ENCODE measurements at places on chromosomes 1 and 21.

DNA sequence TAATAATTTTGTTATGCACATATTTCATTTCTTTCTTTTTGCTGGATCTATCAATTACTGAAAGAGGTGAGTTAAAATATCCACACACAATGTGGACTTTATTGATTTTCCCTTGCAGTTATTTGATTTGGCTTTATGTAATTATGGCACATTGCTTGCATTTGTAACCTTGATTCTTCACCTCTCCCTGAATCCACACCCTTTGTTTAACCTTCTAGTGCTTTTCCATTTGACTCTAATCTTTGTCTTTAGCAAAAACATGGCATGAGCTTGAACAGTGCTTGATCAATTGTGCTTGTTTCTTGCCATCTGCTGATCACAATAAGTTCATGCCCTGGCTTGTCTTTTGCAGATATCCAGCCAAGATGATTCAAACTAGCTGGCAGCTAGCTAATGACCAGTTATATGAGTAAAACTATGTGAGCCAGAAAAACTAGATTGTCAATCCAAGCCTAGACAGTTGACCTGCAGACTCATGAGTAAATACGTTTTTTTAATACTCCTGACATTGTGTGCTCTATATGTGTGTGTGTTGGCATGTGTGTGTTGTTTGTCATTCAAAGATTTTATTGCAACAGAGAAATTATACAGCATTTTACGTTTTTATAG is 899.2 kb downstream of the NCAM2 start:
- peak; percentile 14 for DNase-seq

- DNase-seq, result no peak
Observed at GRCh38 chr1:46171351-46171750, 3.5 kb upstream of the TSPAN1 start.

DNA sequence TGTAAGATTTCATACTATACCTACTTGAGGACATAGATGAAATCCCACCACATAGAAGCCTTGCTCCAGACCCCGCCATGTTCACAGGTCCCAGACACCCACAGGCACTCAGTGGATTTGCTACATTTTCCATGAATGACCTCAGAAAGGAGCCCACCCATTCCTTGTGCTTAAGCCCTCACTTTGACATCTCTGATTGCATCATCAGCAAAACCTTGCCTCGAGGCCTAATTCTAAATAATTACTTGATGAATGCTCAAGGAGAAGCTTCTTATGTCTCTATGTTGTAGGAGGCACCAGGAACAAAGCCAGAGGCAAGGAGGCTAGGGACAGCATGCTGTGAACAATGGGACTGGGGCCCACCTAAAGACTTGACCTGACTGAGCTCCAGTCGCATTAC is 12.1 kb downstream of the OVGP1 start:
- DNase-seq, result no peak

DNA sequence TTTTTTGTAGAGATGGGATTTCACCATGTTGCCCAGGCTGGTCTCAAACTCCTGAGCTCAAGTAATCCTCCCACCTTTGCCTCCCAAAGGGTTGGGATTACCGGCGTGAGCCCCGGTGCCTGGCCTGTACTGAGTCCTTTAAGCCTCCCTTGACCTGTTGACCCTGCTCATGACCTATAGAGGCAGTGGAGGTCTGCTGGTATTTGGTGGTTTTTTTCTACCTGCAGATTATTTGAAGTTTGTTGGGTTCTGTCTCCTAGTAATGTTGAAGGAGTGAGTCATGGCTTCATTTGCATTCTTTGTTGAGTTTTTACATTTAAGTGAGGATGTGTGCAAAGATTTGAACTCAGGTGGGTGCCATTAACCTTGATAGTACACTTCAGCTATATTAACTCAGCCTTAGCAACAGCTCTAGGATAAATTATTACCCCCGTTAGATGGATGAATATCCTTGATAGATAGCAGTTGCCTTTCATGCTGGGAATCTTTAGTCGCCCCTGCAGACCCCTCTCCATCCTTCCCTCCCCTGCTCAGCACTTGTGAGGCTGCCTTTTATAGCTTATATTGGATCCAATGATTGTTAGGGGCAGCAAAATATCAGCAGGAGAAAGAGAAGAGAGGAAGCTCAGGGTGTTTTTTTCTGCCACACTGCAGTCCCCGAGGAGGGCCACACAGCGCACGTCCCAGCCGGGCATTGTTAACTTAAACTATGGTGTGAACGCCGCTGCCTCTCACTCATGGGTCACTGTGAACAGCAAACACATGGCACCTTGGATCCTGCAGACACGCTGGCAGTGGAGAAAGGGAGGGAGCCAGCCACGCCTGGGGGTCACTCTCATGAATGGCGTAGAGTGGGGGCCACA is 14.9 kb upstream of the NPPB start:
- no peak for DNase-seq

DNA sequence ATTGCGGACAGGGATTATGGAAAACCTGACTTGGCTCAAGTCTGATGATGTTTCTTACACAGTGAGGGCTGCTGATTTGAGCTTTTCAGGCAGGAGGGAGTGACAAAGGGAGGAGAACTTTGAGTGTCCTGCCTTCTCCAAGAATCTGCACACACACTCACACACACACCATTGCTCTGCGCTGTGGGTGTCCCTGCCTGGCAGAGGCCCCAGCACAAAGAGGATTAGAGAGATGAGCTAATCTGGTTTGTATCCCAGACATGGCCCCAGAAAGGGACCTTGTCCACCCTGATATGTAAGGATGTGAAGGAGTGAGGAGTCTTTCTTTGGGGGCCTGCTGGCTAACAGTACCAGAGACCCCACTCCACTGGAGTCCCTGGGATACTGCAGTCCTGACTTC is 5.9 kb upstream of the WNT2B start:
- DNase-seq, result peak; percentile 35

- DNase-seq, result no peak
Observed at GRCh38 chr21:31429506-31429905, 85.4 kb upstream of the TIAM1 start.

DNA sequence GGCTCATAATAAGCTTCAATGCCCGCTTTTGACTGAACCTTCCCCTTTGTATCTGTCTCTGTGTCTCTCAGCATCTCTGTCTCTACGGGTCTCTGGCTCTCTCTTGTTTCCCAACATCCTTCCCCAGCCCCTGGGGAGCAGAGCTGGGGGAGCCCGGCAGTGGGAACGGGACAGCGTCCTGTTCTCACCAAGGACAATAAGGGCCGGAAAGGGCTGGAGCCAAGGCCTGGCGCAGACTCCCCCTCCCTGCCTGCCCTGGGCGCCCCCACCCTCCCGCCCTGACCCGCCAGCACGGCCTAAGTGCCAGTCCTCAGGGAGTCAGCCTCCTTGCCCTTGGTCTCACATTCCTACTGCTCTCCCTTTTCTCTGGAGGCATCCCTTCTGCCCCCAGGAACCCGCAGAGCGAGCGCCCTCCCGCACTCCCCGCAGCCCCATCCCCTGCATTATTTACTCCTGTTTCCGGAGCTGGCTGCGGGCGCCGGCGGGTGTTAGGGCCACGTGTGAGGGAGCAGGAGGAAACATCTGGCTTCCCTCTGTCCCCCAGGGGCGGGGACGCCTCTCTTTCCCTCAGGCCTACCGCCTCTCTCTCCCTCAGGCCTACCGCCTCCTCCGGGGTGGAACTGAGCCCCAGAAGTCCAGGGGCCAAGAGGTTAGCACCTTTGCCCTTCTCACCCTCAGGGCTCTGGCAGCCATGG is 6.5 kb downstream of the KRTCAP2 start:
- no peak for DNase-seq

GRCh38 chr1:119084798-119085197 is 55.7 kb downstream of the WARS2 start:
- DNase-seq, result no peak

DNA sequence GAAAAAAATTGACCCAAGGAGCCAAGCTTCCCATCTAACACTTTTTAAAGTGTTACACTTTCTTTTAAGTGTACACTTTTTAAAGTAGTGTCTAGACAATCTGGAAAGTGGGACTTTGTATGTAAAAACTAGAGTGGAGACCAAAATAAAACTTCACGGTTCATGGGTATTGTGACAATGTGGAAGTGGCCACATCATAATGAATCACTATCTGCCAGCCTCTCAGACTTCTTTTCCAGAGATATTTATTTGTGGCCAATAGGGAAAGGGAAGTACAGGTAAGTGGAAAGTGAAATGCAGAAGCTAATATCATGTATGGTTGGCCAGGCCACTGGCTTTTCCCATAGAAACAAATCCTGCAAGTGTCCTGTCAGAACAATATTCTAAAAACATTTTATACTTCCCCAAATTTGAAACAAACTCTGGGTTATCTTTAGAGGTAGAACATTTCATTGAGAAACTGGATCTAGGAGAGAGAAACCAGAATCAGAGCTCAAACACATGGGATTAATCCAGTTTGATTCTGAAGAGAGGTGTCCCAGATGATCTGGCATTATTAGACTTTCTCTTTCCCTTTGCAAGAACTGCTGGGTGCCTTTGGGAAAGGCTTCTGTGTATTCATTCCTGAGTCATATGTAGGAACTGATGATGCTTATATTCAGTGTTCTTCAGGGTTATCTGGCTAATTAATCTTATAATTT is 2.0 kb downstream of the TNFSF18 start:
- DNase-seq, result peak; percentile 19

GRCh38 chr1:8094481-8095241 is 68.6 kb upstream of the ERRFI1 start:
- peak; percentile 25 for DNase-seq

DNA sequence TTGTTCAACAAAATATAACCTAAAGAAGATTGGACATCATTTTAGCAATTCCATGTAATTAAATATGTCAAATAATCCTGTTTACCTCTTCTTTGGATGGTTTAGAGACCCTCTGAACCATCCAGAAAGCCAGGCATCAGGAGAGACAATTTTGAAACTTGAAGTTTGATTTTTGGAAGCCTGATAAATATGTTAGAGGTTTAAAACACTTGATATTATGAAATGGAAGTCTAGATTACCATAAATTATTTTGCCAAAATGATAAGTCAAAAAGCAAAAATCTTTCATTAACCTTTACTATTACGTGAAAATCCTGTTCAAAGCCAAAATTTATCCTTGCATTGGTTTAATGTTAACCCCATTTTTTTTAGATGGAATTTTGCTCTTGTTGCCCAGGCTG is 43.5 kb downstream of the CCDC30 start:
- no peak for DNase-seq

DNA sequence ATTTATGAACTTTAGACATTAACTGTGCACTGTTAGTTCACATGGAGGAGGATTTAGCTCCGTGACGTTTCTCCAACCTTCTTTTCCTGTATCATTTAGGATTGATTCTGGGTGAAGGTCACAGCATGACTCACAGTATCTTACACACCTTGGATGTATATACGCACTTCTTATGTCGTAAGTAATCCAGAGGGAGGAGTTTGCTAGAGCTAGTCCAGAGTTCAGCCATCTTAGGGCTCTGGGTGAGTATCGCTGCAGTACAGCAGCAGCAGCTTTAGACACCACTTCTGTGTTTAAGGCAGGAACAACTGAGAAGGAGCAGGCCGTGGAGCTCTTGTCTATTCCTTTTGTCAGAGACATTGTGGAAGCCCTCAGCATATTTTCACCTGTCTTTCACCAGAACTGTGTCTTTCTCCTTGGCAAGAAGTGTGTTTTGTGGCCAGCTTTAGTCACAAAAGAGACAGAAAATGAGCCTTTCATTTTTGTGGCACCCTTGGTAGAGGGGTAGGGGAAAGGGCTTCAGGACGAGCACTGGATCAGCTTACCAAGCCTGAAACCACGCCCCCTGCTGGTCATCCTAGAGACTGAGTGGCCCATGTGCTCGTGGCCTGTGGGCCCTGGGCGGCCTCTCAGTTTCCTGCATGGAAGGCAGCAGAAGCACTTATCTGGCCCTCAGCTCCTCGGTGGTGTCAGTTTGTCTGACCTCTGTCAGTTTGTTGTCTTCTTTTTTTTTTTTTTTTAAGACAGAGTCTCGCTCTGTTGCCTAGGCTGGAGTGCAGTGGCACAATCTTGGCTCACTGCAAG is 64.0 kb downstream of the ADARB1 start:
- peak; percentile 82 for DNase-seq

DNA sequence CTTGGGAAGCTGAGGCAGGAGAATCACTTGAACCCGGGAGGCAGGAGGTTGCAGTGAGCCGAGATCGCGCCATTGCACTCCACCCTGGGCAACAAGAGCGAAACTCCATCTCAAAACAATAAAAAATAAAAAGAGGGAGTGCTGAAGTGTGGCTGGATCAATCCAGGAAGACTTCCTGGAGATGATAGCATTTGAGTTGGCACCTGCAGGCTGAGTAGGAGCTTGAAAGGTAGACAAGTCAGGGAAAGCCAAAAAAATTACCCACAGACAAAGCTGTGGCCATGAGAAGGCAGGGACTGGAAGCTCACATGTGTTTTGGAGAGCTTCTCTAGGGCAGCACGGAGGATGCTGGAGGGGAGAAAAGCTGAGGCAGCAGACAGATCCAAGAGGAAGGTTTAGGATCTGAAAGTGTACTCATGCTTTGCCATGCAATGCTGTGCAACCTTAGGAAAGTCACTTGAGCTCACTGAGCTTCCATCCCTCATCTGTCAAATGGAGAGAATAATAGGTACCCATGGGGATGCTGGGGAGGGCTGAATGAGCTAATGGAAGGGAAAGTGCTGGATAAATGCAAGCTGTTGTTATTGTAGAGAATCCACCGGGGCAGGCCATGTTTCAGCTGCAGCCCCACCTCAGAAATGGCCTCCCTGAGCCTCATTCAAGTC is 26.0 kb upstream of the SYNC start:
- DNase-seq, result no peak

All from adipocyte (in vitro differentiated cells).